HT-29 (cell line): ENCODE measurements at places on chromosomes 5 and 9.

GRCh38 chr5:141789330-141789729, 88.9 kb downstream of the PCDH1 start:
- DNase-seq, result no peak

- no peak for DNase-seq
Observed at GRCh38 chr9:127263664-127264063, 910 bp upstream of the GARNL3 start.

GRCh38 chr5:180785121-180785781, 17.4 kb downstream of the MGAT1 start:
- no peak for DNase-seq

DNA sequence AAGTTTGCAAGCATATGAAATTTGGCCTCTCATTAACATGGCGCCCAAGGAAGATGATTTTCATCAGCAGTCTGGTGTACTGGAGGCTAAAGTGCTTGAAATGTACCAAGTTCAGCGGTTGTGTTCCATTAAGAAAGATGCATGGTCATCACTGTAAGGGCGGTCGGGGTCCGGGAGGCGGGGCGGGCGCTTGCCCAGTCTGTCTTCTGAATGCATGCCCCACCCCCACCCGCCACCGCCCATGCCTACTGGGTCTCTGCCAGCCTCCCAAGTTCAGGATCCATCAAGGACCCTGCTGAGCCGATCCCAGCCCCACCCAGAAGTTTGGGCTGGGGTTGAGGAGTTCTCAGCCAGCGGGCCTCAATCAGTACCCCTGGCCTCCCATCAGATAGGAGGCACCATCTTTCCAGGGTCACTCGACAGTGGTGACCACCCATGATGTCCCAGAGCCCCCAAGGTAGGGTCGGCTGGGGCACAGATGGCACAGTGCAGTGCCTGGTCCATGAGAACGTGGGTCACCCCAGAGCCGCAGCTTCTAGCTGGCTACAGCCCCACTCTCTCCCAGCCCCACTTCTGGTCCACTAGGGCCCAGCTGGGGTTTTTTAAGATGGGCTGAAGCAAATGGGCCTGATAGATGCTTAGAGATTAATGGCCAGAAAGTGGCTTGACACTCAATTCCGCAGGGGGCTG, 24.4 kb upstream of the PRDM12 start:
- no peak for DNase-seq

DNA sequence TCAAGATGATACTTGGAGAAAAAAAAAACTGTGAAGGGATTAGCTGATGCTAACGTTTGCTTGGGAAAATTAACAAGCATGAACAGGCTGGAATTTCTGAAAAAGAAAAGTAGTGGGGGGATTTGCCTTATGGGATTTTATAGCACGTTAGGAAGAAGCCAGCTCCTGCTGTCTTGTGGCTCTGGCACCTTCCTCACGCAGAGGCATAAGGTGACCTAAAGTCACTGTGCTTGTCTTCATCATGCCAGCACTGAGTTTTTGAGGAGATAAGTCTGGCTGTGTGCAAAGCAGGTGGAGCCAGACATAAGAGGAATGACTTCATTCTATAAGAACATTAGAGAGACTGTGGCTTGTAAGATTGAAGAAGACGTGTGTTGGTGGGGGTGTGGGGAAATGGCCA, 94.4 kb upstream of the MAP1B start:
- DNase-seq, result no peak

DNA sequence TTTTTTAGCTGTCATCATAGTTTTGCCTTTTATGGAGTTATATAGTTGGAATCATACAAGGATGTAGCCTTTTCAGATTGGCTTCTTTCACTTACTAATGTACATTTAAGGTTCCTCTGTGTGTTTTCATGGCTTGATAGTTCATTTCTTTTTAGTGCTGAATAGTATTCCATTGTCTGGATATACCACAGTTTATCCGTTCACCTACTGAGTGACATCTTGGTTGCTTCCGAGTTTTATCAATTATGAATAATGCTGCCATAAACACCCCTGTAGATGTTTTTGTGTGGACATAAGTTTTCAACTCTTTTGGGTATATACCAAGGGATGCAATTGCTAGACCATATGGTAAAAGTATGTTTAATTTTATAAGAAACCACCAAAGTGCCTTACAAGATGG, 136.3 kb downstream of the NR3C1 start:
- DNase-seq, result no peak

DNA sequence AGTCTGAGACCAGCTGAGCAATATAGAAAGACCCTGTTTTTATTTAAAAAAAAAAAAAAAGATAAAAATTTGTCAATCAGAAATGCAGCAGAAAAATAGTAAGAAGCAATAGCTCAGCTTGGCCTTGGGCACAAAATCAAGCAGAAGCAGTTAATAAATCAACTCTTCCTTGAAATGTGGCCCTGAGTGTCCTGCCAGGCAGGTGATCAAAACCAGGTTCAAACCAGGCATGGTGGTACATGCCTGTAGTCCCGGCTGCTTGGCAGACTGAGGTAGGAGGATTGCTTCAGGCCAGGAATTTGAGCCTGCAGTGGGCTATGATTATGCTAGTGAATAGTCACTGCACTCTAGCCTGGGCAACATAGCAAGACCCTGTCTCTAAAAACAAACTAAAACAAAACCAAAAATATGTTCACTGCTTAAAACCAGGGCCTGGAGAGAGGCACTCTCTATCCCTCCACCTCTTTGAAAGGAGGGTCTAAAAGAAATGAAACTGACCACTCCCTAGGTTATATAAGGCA, 27.9 kb upstream of the KLF9 start:
- no peak for DNase-seq

DNA sequence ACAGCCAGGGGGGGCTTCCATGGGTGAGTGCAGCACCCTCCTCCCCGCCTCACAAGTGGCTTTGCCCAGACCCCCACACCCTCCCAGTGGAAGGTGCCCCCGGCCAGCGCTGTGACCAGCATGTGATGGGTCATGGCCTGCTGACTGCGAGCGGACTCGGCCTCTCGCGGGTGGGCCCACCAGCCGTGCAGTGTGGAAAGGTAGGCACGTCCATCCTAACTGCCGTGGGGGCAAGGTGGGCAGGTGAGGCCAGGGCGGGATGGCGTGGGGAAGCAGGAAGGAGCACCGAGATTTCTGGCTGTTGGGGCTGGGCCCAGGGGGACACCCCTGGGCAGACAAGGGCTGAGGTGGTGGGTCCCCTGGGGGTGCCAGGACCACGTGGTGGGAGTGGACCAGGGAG, 12.1 kb downstream of the SOHLH1 start:
- no peak for DNase-seq

DNA sequence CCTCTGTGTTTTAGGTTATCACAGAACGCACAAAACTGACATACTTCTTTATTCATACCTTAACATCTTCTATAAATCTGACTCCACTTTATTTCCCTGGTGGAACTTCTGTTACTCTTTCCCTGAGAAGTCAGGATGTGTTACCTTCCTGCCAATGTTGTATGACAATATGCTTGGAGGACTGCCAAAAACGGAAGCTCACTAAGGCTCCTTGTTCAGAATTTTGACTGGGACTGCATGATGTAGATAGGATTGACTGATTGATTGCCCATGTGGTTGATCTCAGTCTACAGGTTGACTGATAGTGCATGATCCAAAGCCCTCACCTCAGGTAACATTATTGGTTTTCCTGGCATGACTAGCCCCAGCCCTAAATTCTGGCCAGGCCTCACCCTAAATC, 319.4 kb downstream of the TLR4 start:
- no peak for DNase-seq

- DNase-seq, result peak; percentile 50
Observed at GRCh38 chr9:6413365-6414246, 607 bp downstream of the UHRF2 start.

GRCh38 chr9:127168756-127169574, 46.5 kb upstream of the ANGPTL2 start:
- no peak for DNase-seq

- no peak for DNase-seq
Observed at GRCh38 chr5:142036918-142037317, 24.1 kb upstream of the GNPDA1 start.

DNA sequence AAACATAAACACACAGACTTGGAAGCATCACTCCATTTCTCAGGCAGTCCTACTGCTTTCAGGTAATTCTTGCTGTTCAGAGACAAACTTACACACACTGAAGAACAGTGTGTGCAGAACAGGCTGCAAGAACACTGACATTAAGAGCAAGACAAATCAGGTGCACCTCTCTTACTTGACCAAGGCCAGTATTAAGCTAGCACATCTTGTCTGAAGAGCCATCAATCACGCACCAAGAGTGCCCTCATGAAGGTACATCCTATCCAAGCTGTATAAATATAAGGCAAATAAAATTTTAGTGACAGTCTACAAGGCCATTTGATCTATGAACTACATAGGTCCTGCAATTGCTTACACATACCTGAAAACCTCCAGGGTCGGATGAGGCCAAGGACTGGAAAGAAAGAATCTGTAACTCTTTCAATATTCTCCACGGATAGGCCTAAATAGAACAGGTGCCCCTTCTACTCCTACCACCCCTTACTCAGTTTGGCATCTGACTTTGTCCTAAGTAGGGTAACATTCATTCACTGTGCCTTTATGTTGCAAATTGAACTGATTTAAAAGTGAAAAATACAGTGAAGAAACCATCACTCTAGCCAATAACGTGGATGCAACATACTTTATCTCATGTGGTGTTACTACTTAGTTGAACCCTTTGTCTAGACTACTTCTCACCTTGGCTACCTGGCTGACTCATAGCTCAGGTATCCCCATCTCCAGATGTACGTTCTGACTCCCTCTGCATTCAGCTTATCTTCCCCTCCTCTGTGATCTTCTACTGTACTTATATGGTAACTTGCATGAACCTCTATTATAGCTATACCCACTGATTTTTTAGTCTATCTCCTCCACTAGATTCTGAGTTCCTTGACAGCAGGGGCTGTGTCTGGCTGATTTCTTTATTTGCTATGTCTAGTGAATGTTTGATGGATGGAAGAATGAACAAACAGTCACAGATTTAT, 256.3 kb downstream of the KIAA0825 start:
- DNase-seq, result no peak

DNA sequence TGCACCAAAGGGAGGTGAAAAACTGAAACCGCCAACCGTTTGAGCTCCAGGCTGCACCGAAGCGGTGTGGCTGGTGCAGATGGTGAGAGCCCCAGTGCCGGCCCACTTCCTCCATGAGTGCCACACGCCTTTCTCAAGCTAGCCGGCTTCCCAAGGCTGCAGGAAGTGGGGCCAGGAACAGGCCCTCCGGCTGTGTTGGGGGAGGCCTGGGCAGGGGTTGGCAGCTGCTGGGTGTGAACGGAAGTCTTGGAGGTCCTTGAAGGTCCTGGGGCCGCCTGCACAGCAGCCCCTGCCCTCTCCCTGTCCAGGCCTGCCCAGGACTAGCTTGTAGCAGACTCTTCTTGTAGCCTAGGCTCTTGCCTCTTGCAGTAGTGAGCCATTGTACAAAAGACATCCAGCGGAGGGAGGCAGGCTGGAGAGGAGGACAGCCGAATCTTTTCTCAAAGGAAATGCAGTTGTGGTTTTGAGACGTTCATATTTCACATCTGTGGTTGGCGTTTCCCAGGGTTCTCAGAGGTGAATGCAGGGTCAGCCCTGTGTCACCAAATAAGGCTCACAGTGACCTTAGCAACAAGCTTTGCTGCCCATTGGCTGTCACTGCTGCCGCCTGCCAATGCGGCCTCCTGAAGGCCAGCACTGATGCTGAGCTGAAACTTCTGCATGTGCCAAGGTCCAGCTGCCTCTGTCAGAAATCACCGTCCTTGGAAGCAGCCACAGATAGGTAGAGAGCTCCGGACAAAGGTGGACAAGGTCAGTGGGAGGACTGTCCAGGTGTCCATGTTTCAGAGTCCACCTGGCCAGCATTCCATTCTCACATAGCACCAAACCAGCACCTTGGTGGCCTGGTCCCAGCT, 23.9 kb downstream of the IRF1 start:
- no peak for DNase-seq

GRCh38 chr9:114388764-114389375, 1.1 kb upstream of the AKNA start:
- DNase-seq, result no peak

DNA sequence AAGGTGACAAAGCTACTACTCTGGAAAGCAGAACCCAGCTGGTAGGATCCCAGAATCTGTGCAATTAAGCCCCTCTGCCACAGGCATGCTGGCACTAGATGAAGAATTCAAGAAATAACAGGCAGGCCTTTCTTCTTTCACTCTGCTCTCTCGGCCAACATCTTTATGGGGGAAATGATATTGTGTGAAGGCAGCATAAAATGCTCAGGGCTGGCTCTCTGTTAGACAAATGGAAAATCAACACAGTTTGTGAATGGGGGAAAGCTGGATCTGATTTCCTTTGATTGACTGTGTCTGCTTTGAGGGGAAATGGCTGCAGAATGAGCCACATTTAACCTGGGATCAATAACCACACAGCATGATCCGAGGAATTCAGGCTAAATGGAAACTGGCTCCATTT, 29.1 kb upstream of the AKNA start:
- DNase-seq, result no peak

- no peak for DNase-seq
Observed at GRCh38 chr9:27505744-27506161, 18.3 kb upstream of the IFNK start.

GRCh38 chr5:124456249-124456648, 290.2 kb downstream of the ZNF608 start:
- no peak for DNase-seq

- no peak for DNase-seq
Observed at GRCh38 chr9:8036914-8037524, 237.4 kb upstream of the DMAC1 start.

GRCh38 chr5:8721536-8721935, 824.3 kb downstream of the SEMA5A start:
- DNase-seq, result no peak

DNA sequence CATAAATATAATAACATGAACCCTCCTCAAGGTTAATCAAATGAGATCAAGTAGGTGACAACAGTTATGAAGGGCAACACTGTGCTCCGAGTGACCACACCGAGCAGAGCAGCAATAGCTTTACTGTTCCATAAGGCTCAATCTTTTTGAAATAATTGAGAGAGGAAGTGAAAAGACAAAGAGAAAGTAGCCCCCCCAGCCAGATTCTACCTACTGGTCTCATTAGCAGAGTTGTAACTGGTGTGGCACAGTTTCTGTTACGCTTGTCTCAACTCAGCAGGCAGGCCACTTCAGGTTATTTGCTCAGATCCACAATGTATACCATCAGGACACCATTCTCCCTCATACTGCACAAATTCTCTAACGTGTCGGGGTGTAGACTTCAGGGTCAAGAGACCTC, 14.0 kb downstream of the PRUNE2 start:
- no peak for DNase-seq

- no peak for DNase-seq
Observed at GRCh38 chr5:155750101-155750500, 576.9 kb upstream of the SGCD start.

DNA sequence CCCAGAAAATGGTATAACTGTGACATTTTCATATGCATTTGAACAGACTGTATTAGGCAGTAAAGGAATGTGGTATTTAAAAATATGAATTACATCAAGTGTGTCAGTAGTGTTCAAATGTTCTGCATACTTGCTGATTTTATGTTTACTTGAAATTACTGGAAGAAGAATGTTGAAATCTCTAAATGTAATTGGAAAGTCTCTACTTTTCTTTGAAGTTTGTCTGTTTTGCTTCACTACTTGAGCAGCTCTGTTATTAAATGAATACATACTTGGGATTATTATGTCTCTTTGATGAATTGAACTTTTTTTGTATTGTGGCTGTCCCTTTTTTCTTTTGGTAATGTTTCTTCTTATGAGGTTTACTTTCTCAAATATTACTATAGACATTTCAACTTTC, 205.6 kb downstream of the TAF11L14 start:
- no peak for DNase-seq

GRCh38 chr5:109750463-109750862, 60.7 kb downstream of the MAN2A1 start:
- DNase-seq, result no peak

- DNase-seq, result no peak
Observed at GRCh38 chr9:14346811-14347405, 33.0 kb upstream of the NFIB start.
